ENCODE measurements at places on chromosomes 13 and 19.

DNA sequence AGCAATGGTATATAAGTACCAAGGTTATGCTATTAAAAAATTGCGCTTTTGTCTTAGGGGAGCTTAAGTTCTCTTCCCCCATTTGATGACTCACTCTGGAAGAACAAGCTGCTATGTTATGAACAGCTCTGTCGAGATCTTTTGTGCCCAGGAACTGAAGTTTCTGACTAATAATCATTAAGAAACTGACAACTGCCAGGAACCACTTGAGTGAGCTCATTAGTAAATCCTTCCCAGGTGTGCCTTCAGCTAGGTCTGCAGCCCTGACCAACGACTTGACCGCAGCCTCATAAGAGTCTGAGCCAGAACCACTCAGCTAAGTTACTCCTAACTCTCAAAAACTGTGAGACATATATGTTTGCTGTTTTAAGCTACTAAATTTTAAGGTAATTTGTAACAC, 147.8 kb downstream of the SLITRK6 start:
- DNase-seq = no peak

DNA sequence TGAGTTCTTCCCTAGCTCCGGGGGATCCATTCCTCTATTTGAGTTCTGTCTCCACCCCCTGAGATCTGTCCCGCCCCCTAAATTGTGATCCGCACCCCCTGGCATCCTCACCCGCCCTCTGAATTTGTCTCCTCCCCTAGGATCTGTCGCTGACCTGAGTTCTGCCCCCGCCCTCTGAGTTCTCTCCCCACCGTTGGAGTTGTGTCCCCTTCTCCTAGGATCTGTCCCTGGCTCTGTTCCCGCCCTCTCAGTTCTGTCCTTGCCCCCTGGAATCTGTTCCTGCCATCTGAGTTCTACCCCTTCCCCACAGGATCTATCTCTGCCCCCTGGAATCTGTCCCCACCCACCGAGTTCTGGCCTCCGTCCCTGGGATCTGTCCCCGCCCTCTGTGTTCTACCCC, 1.0 kb upstream of the SLC17A7 start:
- no peak for DNase-seq

GRCh38 chr13:98626298-98626935, 49.5 kb upstream of the STK24 start:
- DNase-seq = no peak

DNA sequence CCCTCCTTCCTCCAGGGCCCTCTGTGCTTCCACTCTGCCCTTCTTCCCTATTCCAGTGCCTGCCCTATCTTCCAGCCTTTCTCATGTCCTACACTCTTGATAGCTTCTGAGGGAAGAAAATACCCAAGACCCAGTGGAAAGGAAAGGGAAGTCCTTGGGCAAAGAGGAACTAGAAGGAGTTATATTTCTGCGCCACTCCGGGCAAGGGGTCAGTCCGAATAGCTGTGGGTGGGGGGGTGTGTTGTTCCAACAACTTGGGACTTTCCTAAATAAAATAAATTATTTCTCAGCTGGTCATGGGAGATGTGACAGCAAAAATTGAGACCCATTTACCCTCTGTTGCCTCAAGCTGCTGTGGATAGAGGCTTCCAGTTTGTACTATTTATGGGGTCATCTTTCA, 23.2 kb downstream of the CABP5 start:
- no peak for DNase-seq

GRCh38 chr19:30549151-30549550, 177.0 kb downstream of the ZNF536 start:
- DNase-seq = no peak

GRCh38 chr13:47976325-47976724, 24.7 kb downstream of the SUCLA2 start:
- no peak for DNase-seq

DNA sequence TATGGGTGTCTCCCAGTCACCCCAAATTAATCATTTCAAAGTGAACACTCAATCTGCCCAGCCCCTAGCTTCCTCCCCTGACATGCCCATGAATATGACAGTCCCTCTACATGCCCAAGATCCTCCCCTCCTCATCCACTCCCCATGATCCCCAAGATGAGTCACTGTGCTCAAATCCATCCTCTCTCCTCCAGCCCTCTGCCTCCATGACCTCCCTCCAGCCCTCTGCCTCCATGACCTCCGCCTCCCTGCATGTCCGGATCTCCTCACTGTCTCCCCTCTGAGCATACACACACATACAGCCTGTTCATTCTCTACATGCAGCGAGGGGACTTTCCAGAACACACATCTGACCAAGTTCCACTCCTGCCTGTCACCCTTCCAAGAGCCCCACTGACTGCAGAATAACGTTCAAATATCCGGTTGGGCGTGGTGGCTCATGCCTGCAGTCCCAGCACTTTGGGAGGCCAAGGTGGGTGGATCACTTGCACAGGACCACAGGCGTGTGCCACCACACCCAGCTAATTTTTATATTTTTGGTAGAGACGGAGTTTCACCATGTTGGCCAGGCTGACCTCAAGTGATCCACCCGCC, 18.4 kb upstream of the FEM1A start:
- DNase-seq = no peak

DNA sequence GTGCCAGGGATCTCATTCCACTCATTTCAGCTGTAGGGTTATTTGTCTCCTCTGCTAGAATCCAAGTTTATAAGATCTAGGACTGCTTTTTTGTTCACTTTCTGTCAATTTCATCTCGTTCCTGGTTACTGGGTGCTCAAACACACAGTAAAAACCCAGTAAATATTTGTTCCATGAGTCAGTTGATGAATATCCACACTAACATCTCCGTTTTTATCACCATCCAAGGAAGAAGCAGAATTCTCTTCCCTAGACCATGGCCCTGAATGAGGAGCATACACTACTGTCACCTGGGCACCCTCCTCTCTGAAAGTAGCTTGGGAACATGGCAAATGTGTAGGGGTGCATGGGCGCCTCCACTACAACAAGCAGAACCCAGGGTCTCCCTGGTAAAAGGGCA, 390.8 kb downstream of the FOXO1 start:
- no peak for DNase-seq

GRCh38 chr19:19510432-19510831, 4.9 kb downstream of the TSSK6 start:
- no peak for DNase-seq

DNA sequence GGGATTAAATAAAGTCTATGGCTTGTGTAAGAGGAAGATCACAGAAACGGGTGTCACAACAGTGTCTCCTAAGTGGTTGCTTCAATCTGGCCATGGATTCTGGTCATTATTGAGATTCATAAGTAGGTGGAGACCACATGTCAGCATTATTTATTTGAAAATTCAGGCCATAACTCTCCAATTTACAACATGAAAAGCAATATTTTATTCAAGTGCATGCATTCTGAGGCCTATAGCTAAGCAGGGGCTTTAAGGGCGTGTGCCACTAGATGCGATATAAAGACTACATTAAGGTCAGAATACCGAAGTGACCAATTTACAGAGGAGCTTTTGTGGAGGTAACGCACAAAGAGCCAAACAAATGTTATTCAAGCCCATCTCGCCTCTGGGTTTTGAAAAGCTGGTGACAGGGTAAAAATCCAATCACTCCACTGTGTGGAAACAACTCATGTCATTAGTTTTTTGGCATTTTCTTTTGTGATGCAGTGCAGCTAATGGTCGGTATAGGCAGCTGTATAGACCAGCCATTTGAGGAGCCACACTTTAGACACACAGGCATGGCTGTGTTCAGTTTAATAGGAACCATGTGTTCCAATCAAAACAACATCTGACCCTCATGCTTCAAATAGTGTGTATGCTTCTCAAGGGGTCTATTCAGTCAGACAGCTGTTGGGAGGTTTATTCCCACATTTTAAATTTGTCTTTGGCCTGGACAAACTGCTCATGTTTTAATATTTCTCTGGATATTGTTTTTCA, 123.7 kb downstream of the KL start:
- no peak for DNase-seq

DNA sequence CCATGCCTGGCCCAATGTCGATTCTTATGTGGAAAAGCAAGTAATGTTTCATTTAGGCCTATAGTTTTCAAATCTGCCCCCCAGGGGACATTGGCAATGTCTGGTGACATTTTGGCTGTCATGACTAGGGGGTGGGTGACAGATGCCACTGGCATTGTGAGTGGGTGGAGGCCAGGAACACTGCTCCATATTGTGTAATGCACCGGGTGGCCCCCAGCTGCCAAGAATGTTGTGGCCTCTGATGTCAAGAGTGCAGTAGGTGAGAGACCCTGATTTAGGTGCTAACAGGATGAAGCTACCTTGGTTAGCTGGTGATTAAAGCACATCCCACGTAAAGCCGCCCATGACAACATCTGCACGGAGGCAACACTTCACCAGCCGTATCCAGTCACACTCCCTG, 10.8 kb downstream of the C19orf44 start:
- no peak for DNase-seq

DNA sequence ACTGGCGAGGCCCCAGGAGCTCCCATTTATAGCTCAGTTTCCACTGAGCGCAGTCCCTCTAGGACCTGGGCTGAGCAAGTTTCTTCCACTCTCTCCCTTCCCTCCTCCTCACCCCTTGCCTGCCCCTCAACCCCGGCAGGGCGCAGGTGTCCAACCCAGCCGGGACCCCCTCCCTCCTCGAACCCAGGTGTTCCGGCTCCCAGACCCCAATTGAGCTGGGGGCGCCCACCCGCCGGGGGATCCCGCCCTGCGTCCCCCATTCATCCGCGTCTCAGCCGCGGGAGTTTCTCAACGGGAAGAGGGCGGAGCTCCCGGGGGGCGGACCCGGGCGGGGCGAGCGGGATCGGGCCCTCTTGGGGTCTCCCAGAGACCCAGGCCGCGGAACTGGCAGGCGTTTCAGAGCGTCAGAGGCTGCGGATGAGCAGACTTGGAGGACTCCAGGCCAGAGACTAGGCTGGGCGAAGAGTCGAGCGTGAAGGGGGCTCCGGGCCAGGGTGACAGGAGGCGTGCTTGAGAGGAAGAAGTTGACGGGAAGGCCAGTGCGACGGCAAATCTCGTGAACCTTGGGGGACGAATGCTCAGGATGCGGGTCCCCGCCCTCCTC, at the start of gene KIRREL2:
Gene KIRREL2 (plus strand): TSS at position 366 of the 604 bp plus-strand sequence. CDS start 209 bp downstream, at position 575.
- DNase-seq = no peak

DNA sequence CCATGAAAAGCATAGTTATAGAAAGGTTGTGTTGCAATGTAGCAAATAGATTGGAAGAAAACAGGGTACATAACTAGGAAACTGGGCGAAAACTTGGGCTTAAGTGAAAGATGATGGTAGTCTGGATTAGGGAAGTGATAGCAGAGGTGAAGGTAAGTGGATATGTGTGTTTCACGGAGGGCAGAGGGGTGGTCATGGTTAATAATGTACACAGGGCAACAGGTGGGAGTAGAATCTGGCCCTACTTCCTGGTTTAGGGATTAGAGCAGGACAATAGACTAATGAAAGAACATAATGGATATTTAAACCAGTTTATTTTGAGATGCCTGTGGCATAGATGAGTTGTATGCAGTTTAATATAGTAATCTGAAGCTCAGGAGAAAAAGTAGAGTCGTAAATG, 257.3 kb upstream of the SPRY2 start:
- no peak for DNase-seq

GRCh38 chr13:29319451-29319850, 276.0 kb downstream of the SLC7A1 start:
- DNase-seq = no peak

GRCh38 chr13:50196118-50196517, 180.9 kb downstream of the KCNRG start:
- no peak for DNase-seq

DNA sequence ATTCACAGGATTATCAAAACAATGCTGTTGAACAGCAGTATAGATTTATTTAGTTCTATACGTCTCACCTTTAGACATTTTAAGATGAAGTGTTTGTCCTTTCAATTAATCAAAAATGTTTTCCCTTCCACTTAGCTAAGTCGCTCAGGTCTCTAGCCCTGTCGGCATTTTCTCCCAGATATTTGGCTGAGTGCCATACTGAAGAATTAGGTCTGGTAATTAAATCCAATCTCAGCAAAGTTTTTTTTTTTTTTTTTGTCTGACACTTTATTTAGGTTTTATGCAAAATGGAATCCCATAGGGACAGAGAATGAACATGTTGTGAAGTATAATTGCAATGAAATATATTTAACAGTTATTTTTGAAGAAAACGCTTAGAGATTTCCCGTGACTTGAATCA, 44.1 kb downstream of the RFC3 start:
- no peak for DNase-seq

- no peak for DNase-seq
Observed at GRCh38 chr19:31070146-31071065, 278.8 kb downstream of the TSHZ3 start.

GRCh38 chr19:54160182-54160811, 776 bp upstream of the LENG1 start:
- no peak for DNase-seq

DNA sequence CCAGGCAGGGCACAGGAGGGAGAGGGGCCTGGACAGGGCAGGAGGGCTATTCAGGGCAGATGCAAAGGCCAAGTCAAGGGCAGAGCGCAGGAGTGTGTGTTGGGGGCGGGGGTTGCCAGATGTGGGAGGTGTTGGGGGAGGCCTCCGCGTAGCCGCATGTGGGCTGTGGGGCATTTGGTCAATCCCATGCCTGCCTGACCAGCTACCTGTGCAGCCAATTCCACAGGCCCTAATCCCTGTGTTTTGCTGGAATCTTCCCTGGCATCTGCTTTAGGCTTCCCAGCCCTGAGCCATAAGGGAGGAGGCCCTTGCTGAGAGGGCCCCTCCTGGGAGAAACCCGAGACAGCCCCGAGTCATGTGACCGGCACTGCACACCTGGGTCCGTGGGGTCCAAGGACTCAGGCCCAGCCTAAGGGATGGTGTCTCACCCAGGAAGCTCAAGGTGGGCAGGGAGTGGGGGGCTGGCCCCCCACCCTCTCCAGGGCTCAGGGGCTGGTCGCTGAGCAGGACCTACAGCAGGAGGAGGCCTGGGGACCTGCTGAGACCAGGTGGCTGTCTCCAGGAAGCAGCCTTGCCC, 20.3 kb downstream of the RFX1 start:
- no peak for DNase-seq

DNA sequence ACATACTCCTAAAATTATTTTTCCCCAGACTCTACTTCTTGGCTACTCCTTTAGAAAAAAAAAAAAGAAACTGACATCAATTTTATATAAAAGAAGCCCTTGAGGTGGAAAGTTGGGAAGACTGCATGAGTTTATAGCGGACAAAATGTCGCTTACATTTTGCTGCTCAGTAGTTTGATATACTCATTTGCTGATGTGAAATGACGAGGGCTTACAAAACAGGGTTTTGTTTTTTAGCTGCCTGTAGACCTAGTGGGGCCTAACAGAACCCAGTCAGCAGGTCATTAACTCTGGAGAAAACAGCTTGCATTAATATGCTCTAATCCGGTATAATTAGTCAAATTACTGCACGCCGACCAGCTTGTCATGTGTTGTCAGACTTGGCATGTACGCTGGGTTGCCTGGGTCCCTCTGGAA, 37.6 kb upstream of the MAB21L1 start:
- DNase-seq = no peak

GRCh38 chr13:24194447-24194846, 33.9 kb downstream of the SPATA13 start:
- DNase-seq = no peak
